ENCODE measurements at places on chromosomes 3 and 15.

DNA sequence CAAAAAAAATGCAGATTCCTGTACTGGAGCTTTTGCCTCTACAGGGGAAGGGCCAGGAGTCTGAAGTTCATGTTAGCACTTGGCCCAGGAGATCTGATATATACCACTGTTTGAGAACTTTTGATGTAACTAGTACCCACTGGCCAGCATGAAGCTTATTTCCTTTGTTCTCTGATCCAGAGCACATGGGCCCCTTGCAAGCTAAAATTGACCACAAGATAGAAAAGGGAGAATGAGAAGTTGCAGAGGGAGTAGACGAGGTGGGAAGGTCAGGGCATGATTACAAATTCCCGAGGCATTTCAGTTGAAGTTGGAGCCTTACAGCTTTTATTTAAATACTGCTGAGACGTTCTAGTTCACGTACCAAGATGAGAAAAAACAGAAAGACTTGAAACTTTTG lies 28.2 kb downstream of the TGM4 start:
- H3K36me3 ChIP-seq: no peaks in the 10 kb centered on the region
- H3K4me3 ChIP-seq: no peak overlapping the region
- no peak overlapping the region for H3K27ac ChIP-seq
- H3K4me1 ChIP-seq: no peaks in the 10 kb centered on the region
- no peaks in the 10 kb centered on the region for H3K27me3 ChIP-seq
- DNase-seq: no peak

DNA sequence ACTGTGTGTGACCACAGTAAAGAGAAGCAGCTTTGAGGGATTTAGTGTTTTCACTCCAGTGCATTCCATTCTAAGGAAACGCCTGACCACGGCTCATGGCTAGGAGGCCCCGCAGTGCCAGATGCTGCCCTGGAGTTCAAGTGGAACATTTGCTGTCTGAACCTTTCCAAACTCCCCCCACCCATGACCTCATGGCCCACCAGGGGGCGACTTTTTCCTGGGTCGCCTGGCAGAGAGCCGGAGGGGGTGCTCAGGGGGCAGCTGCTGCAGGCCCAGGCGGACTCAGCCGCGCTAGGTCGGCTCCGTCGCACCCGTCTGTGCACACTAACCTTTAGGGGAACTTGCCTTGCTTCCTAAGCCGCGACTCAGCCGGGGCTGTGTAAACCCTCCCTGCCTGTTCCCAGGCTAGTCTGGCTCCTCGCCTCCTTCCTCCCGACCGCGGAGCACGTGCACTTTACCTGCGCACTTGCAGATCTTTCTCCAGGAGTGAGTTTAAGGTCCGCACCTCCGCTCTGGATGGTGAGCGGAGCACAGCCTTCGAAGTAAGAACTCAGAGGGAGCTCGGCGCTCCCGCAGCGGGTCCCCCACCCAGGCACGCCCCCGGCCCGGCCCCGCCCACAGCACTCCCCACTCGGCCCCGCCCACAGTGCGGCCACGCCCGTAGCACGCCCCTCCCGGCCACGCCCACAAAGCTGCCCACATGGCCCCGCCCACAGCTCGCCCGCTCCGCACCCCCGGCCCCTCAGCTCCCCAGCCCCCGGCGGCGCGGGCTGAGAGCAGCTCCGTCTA lies at the start of gene OCA2:
OCA2 (minus strand) TSS at position 550 of the 789 bp plus-strand sequence. CDS start 17,441 bp downstream, outside the sequence.
- peaks cover 3% of the 10 kb centered on the region for H3K36me3 ChIP-seq
- no peak within 1 kb of the TSS for H3K27ac ChIP-seq
- peaks cover 47% of the 10 kb centered on the region for H3K27me3 ChIP-seq
- H3K4me3 ChIP-seq: no peak within 1 kb of the TSS

- no peak for DNase-seq
- peaks cover 24% of the 10 kb centered on the region for H3K4me1 ChIP-seq
- no peak overlapping the region for H3K4me3 ChIP-seq
- no peaks in the 10 kb centered on the region for H3K36me3 ChIP-seq
Measured at GRCh38 chr15:70435872-70436271, 327.5 kb downstream of the UACA start.

GRCh38 chr15:63063164-63063756 lies 20.7 kb downstream of the TPM1 start:
- H3K36me3 ChIP-seq: no peaks in the 10 kb centered on the region
- DNase-seq: no peak
- H3K4me1 ChIP-seq: no peaks in the 10 kb centered on the region
- H3K4me3 ChIP-seq: no peak overlapping the region

- DNase-seq: no peak
- peaks cover 2% of the 10 kb centered on the region for H3K27me3 ChIP-seq
- peaks cover 27% of the 10 kb centered on the region for H3K4me1 ChIP-seq
- peaks cover 6% of the 10 kb centered on the region for H3K36me3 ChIP-seq
- no peak overlapping the region for H3K27ac ChIP-seq
Measured at GRCh38 chr15:91884606-91885005, 31.1 kb downstream of the SLCO3A1 start.

DNA sequence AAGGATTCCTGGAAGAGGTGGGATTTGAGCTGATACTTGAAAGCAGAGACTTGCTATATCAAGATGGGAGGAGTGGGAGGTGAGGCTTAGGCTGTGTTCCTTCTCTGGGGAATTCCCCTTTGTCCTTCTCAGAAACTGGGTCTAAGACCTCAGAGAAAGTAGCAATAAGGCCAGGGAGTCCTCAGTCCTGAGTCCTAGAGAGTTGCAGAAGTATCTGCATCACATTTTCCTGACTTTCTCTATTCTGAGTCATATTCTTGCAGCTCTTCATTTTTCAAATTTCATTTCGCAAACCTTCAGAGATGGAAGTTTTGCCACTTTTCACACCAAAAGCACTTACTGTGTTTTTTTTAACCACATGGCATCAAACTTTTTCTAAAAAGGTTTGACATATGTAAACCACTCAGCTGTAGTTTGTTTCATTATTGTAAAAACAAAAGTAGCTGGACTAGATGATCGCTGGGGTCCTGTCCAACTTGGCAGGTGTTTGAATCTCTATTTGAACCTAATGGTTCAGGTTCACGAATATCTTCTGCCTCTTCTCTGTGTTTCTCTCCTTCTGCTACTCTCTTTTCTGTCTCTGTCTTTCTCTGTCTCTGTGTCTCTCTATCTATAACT lies 21.3 kb downstream of the COLQ start:
- peak overlapping the region; percentile 37 for H3K27ac ChIP-seq
- H3K27me3 ChIP-seq: peaks cover under 1% of the 10 kb centered on the region
- H3K36me3 ChIP-seq: no peaks in the 10 kb centered on the region
- DNase-seq: no peak
- no peak overlapping the region for H3K4me3 ChIP-seq

GRCh38 chr3:13475871-13476590 lies 4.1 kb upstream of the HDAC11 start:
- H3K36me3 ChIP-seq: no peaks in the 10 kb centered on the region
- H3K27me3 ChIP-seq: peaks cover 9% of the 10 kb centered on the region
- no peaks in the 10 kb centered on the region for H3K4me1 ChIP-seq
- H3K27ac ChIP-seq: no peak overlapping the region
- no peak for DNase-seq

DNA sequence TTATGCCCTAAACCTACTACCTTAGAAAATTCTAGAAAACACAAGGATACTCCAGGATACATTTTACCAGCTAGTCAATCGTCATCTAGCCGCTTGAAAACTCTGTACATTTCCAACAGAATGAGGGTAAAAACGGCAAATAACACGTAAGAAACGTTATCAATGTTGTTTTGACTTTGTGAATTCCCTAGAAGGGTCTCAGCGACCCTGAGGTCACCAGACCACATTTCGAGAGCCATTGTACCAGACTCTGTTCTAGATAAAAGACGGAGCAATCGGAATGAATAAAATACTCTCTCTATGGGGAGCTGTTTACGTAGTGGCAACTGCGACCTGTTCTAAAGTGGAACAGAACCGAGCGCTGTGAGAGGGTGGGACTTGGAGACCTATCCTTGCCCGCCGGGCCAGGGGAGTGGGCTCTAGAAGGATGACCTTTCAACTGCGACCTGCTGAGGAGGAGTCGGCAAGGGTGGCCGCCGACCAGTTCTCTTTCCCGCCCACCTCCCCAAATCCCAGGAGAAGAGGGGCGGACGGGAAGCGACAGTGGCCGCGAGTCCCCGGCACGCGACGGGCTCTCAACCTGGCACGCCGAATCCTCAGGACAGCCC lies 778 bp upstream of the AP4E1 start:
- peaks cover 11% of the 10 kb centered on the region for H3K4me1 ChIP-seq
- H3K27ac ChIP-seq: peak overlapping the region; percentile 98
- H3K36me3 ChIP-seq: peaks cover 9% of the 10 kb centered on the region
- H3K27me3 ChIP-seq: peaks cover 4% of the 10 kb centered on the region
- H3K4me3 ChIP-seq: peak overlapping the region; percentile 96

- H3K4me3 ChIP-seq: no peak overlapping the region
- no peaks in the 10 kb centered on the region for H3K27me3 ChIP-seq
- peaks cover 40% of the 10 kb centered on the region for H3K4me1 ChIP-seq
- H3K36me3 ChIP-seq: peaks cover 22% of the 10 kb centered on the region
- no peak for DNase-seq
- H3K27ac ChIP-seq: no peak overlapping the region
Measured at GRCh38 chr15:85593809-85594445, 200.8 kb downstream of the KLHL25 start.

All from activated T-helper 1 cell treated with anti-CD3 and anti-CD28 coated beads, Interleukin-12 subunit alpha, Interleukin-12 subunit beta, Interleukin-2, Interleukin-4 antibody, amounts not matched to agents 30 ng/mL and 10 ng/mL and 1 ng/mL, durations not matched to agents 14 hours and 24 hours and 36 hours (primary cell).